ENCODE measurements at places on chromosomes 2 and 18.

- no peak for DNase-seq
Measured at GRCh38 chr2:100924520-100925451, 77.3 kb upstream of the RPL31 start.

- peak; percentile 36 for DNase-seq
Measured at GRCh38 chr2:42054714-42055430, 7.1 kb downstream of the PKDCC start.

GRCh38 chr2:203718087-203718486, 11.6 kb downstream of the CD28 start:
- DNase-seq: no peak

GRCh38 chr2:163708265-163708664, 27.5 kb downstream of the FIGN start:
- DNase-seq: no peak

- no peak for DNase-seq
Measured at GRCh38 chr18:24234330-24234729, 95.5 kb downstream of the CABYR start.

DNA sequence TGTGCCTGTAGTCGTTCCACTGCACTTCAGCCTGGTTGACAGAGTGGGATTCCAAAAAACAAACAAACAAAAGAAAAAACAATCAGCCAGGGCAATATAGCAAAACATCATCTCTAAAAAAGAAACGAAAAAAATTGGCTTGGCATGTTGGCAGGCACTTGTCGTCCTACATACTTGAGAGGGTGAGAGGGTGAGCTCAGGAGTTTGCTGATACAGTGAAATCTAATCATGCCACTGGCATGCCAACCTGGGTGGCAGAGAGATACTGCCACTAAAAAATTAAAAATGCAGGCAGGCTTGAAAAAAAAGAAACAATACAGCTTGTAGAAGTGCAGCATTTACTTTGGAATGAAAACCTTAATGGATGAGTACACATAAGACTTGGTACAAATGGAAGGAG, 282.9 kb upstream of the RGPD4 start:
- no peak for DNase-seq

- DNase-seq: peak; percentile 65
Measured at GRCh38 chr2:174574657-174575056, 22.9 kb downstream of the WIPF1 start.

DNA sequence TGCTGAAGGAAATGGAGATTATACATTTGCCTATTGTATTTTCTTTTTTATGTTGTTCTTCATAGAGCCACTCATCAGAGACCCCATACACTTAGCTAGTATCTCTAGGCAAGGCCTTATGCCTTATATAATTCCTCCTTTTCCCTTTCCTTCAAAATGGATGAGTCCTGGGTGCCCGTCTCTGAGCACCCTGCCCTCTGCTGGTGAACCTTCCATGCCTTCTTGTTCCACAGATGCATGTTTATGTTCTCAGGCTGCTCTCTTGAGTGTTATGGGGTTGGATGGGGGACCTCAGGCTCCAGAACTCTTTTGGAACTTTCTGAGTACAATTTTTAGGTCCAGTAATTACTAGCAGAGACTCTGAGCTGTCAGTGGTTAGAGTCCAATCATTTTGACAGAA, 368.6 kb upstream of the SPRED2 start:
- no peak for DNase-seq

- no peak for DNase-seq
Measured at GRCh38 chr2:10883066-10883465, 28.7 kb upstream of the KCNF1 start.

All from NCI-H510A (cell line).